ENCODE measurements at places on chromosomes 13 and 19.

- no peak for DNase-seq
Measured at GRCh38 chr19:482186-483041, 13.9 kb upstream of the MADCAM1 start.

DNA sequence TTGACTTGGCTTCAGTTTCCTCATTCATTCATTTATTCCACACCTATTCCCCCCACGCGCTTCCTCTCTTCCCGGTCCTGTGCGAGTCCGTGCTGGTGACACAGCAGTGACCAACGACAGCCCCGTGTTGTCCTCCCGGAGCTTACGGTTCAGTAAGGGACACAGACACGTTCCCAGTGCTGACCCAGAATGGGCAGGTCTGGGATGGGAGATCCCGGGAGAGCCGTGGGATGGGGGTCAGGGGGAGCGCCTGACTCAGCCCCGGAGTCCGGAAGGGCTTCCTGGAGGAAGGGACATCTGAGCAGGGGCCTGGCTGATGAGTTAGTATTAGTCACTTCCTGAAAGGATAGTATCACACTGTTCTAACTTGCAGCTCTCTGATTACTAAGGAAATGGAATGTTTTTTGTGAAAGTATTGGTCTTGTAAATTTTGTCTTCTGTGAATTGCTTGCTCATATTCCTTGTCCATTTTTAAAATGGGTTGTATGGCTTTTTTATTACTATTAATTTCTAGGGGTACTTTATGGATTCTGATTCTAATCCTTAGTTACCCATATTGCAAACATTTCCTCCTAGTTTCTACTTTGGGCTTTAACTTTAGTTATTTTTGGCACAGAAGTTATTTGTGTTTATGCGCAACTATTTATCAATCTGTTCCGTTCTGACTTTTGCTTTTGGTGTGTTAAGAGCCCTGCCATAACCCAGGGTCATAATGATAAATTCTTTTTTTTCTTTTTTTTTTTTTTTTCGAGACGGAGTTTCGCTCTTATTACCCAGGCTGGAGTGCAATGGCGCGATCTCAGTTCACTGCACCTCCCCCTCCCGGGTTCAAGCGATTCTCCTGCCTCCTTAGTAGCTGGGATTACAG is 708 bp upstream of the ERCC1 start:
- DNase-seq, result peak; percentile 93

- DNase-seq, result no peak
Measured at GRCh38 chr13:30859326-30859725, 46.7 kb upstream of the MEDAG start.

DNA sequence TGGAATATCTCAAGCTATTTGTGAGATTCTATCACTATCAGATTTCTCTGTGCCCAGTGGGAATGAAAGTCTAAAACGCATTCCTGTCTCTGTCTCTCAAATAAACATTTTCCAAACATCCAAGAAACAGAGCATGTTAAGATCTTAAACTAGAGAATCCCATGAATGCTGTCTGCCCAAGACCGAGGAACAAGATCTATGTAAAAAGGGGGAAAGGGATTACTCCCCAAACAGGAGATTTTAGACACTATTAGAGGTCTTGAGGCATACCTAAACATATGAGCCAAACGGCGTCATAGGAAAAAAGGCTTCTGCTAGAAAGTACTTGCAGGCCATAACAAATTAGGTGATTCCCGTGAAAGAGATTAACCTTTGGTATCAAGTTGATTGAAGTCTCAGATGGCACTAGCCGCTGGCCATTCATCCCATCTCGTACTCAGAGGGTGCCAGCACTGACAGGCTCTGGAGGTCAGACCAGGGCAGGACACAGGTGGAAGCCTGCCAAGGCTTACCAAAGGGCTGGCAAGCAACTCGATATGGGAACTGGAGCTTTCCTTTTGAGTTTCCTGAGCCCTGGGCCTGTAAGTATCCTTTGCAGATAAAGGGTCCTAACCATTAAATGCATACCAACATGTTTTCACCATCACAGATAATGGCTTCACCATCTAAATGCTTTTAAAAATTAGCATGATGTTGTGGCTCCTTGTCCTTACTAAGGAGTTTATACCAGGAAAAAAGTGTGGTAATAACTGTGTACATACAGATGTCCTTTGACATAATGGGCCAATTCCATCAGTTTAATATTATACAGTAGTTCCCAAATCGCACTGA is 225.2 kb downstream of the FOXO1 start:
- DNase-seq, result peak; percentile 72

- no peak for DNase-seq
Measured at GRCh38 chr13:92097337-92097903, 699.0 kb downstream of the GPC5 start.

DNA sequence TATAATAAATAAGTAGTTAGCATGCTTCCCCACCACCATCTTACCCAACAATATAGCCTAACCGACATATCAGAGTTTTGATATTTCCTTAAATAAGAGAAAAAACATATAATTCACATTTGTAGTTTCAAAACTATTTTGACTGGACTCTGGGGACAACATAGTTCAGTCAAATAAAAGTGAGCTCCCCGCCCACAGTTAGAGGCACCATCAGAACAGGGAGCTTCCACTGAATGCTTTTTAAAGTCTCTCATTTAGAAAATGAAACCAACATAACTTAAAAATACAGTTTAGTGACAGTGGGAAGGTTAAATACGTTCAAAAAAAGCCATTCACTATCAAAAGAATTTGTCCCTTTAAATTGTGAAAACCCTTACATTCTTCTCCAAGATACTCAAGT is 92.8 kb downstream of the EPSTI1 start:
- DNase-seq, result no peak

- no peak for DNase-seq
Measured at GRCh38 chr19:6198896-6199239, 63.4 kb downstream of the ACSBG2 start.

- no peak for DNase-seq
Measured at GRCh38 chr13:113016526-113017295, 47.7 kb downstream of the MCF2L start.

GRCh38 chr19:51702825-51703574 is 9.9 kb downstream of the SPACA6 start:
- no peak for DNase-seq

DNA sequence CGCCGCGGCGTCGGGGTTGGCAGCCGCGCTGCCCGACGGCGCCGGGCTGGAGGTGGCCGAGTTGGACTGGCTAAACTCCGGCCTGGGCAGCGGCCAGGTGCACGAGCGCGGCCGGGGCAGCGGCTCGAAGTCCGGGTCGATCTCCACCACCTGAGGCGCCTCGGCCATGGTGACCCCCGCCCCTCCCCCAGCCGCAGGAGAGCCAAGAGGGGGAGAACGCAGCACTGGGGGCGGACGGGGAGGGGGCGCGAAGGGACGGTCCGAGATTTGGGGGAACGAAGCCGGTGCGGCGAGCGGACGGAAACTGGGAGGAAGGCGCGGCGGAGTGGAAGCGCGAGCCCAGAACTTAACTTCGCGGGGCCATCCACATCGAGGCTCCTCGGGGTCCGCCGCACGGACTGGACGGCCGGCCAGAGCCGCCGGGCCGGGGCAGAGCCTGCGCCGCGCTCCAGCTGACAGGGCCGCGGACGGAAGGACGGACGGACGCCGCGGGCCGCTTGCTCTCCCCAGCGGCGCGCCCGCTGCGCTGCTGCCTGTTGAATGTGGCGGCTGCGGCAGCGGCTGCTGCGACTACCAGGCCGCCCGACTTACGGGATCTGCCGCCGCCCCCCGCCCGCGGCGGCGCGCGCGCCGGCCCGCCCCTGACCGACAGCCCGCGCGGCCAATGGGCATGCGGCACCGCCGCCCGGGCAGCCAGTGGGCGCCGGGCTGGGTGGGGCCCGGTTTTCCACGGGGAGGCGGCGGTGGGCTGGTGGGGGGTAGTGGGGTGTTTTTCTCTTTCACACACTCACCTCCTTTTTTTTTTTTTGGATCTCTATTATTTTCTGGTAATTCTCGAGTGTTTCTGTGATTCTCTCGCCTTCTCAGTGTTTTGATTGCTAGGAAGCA is at the start of gene FOXO1:
Gene FOXO1, minus strand, starts transcription at position 597 of the 888 bp plus-strand sequence. Its CDS starts 429 bp downstream, at position 168.
- peak; percentile 67 for DNase-seq

DNA sequence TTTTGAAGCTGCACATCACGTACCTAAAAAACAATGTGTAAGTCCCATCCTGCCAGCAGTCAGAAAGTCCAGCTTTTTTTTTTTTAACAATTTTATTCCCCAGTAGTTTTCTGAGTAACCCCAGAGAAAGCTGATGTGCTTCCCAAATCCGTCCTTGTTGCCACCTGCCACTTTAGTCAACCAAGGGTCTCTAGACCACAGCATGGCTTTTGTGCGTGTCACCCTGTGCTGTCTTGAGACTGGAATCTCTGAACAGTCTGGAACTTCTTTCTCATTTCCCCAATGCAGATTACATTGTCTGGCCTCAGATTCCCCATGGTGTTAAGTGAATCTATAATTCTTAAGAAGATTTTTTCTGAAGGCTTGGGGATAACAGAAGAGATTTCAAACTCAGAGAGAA is 289.2 kb upstream of the KLF12 start:
- no peak for DNase-seq

DNA sequence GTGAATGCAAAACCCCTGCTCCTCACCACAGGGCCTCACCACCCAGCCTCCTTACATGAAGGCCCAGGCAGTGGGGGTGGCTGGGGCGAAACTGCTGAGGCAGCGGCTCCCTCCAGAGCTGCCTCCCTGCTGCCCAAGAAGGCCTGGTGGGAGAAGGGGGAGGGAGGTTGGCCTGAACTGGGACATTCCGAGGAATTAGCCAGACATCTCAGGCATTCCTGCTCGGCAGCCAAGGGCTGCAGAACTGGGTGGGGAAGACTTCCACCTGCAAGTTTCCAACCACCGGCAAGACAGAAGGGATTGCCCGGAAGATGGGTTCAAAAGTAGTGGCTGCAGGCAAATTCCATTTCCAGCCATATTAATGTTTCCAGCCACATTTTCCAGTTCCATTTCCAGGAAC is 2.3 kb upstream of the PSPN start:
- no peak for DNase-seq

- no peak for DNase-seq
Measured at GRCh38 chr19:18051887-18052286, 34.8 kb downstream of the IL12RB1 start.

GRCh38 chr19:977058-977464 is 7.1 kb upstream of the WDR18 start:
- DNase-seq, result no peak

DNA sequence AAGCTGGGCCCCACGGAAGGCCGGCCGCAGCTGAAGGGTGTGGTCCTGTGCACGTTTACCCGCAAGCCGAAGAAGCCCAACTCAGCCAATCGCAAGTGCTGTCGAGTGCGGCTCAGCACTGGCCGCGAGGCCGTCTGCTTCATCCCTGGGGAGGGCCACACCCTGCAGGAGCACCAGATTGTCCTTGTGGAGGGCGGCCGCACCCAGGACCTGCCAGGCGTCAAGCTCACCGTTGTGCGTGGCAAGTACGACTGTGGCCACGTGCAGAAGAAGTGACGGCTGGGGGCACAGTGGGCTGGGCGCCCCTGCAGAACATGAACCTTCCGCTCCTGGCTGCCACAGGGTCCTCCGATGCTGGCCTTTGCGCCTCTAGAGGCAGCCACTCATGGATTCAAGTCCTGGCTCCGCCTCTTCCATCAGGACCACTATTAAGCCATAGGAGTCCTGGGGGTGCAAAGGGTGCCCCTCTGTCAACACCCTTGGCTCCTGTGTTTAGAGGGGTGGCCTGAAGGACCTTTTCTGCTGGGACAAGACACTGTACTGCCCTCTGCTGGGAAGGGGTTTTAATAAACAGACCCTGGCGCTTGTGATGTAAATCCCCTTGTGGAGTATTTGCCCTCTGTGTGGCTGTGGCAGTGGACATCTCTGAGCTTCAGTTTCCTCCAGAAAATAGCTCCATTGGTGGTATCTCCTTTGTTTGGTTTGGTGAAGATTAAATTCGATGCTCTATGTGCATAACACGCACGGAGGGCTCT is 1.9 kb downstream of the MRPS12 start:
- DNase-seq, result peak; percentile 13

- peak; percentile 84 for DNase-seq
Measured at GRCh38 chr19:48746738-48747575, at the start of gene IZUMO1. TSS of gene IZUMO1 (minus strand) at chr19:48746909. CDS start at chr19:48745859, 1,050 bp downstream.

DNA sequence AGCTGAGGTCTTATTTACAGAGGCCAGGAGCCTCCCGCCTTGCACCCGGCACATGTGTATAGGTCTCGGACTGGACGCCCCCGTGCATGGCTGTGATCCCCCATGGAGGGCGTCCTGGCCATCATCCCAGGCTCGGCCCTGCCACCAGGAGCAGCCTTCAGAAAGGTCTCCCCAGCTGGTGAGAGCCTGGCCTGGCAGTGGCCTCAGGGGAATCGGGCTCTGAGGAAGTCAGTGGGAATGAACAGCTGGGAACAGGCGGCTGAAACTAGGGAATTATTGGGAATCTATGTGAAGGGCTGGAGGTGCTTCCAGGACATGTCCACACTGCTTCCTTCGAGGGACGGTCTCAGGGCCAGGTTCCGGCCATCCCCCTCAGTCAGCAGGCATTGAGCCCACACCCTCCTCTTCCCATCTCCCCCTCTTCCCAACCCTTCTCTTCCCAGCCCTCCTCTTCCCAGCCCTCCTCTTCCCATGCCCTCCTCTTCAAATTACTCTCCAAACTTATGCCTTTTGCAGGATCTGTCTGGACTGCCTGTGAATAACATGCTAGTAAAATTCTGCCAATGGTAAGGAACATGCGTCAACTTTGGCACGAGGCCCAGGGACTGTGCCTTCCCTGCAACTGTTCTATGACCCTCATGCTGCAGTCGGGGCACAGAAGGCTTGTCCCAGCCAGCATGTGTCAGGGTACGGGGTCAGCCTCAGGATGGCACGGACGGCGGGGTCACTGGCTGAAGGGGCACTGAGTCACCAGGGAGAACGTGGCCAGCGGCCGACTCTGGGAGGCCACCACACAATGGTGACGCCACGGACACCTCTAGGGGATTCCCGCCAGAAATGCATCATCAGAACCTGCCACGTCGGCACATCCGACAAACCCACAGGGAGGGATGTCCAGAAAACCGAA is 24.2 kb upstream of the C13orf46 start:
- no peak for DNase-seq

- no peak for DNase-seq
Measured at GRCh38 chr19:40594657-40595091, 6.5 kb upstream of the LTBP4 start.

- no peak for DNase-seq
Measured at GRCh38 chr13:22214184-22214583, 543.3 kb downstream of the FGF9 start.

- DNase-seq, result no peak
Measured at GRCh38 chr13:77981281-77981881, 62.8 kb upstream of the EDNRB start.

DNA sequence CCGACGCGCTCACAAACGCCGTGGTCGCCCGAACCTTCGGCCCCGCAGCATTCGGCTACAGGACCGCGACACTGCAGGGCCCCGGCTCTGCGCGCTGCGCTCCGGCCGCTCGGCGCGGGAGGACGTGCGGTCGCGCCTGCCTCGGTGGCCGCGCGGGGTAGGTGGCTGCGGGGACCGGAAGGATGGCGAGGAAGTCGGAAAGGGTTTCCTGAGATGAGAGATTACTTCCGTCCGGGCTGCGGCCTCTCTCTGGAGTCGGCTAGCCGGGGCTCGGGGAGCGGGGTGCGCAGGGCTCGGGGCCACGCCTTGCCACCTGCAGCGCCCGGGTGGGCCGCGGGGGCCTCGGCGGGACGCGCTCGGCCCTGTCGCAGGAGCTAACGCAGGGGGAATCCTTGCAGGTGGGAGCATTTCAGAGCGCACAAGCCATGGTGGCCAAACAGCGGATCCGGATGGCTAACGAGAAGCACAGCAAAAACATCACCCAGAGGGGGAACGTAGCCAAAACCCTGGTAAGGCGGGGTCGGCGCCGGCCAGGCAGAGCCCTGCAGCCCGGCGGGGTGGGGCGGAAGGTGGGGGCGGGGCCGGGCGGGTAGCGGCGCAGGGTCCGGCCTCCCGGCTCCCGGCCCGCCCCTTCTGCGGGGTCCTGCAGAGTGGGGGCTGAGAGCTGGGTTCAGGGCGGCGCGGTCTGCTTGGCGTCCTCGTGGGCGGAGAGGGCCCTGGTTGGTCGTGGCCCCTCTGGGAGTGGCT is at the start of gene SERP2:
Gene SERP2, plus strand, starts transcription at position 224 of the 747 bp plus-strand sequence. Its CDS starts 202 bp downstream, at position 426.
- no peak for DNase-seq

All from pulmonary artery endothelial cell (primary cell).